CD8-positive, alpha-beta memory T cell (primary cell): ENCODE measurements at places on chromosomes 3 and 15.

- no peak for DNase-seq
Observed at GRCh38 chr15:29862271-29862670, 40.0 kb upstream of the TJP1 start.

GRCh38 chr3:141102372-141102771 lies 51.2 kb downstream of the SPSB4 start:
- DNase-seq = no peak

DNA sequence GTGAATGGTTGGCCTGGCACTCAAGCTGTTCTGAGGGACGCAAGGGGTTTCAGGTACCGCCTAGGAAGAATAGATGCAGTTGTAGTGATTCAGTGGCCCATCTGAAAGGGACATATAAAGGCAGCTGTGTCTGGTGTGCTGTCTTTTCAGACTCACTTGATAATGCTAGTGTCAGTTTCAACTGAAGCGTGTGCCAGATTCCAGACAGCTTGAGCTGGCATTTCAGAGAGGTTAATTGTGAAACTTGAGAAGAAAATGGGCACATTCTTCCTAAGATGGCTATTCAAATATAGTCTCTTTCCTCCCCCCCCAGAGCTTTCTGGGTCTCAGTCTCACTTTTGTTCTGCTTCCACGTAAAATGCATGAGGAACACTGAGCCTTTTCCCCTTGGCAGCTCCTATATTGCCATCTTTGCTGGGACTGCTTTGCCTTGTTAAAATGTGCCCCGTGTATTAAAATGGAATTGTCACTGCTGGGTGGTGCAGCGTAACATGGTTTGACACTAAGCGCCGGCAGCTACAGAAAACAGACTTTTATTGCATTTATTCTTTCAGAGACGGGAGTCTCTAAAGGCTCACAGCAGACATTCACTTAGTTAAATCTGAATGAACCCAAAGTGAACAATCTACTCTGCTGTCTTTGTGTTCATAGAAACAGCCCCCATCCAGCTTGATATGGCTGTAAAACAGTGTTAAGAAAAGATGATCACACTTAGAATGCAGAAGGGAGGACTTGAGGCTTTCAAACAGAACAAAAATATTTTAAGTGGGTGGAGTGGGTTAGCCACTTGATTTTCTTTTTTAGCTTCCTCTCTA lies 478.7 kb downstream of the RBMS3 start:
- DNase-seq = no peak

- DNase-seq = no peak
Observed at GRCh38 chr3:23203708-23204330, 692 bp downstream of the UBE2E2 start.

GRCh38 chr3:46399098-46399497 lies 7.8 kb downstream of the CCR5AS start:
- DNase-seq = no peak
